Calu3 (cell line): ENCODE measurements at places on chromosomes 5 and 9.
A peak's percentile ranks its signal among the peaks of the same experiment; 100 is the strongest.

DNA sequence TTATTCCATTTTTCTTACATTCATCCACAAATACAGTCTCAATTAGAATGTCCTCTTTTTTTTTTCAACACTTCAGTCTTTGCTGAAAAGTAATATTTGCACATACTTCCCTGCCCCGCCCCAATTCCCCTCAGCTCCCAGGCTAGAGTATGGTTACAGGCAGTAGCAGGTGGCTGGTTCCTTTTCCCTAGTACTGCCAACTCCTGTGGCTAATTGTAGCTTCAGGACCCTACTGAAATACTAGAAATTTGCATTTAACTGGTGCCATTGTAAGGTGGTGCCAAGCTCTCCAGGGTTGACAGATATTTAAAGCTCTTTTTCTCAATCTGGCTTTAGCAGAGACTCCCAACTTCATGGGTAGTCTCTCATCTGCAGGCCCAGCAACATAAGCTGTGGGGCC lies 80.3 kb downstream of the FAM81B start:
- peak; percentile 25 for DNase-seq

DNA sequence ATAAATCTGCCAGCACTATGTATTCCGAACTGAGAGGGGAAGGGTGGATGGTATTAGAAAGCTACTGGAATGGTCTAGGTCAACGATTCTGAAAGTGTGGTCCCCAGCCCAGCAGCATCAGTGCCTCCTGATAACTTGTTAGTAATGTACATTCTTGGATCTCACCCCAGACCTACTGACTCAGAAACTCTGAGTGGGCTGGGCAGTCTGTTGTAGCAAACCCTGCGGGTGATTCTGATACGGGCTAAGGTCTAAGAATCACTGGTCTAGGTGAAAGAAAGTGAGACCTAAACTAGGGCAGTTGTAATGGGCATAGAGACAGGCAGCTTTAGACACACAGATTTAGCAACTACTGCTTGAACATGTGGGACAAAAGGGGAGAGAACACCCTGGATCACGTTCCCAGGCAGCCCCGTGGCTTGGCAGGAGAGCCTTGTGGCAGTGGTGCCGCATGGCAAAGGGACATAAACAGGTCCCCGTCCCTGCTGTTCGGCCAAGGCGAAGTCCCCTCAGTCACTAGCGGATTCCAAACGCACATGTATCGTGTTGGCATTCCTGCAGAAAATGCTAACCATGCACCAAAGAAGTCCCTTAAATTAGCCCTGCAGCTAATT lies 216.3 kb downstream of the TTLL11 start:
- DNase-seq, result no peak

DNA sequence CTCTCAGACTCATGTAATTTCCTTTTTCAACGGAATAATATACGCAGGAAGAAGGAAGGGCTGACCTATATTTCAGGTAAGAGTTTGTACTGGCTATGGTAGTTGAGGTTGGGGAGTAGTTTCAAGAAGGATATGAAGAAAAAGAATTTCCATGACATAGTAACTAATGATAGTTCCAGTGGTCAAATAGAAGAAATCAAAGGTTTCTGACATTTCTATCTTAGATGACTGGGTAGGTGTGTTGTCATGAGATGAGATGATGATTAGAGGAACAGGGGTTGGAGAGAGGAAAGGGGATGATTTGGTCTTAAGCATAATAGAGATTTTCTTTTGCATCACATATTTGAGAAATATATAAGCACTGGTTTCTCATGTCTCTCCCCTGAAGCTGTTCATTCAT lies 166.0 kb downstream of the SPATA31D1 start:
- no peak for DNase-seq

GRCh38 chr5:54628050-54628449 lies 110.5 kb downstream of the SNX18 start:
- DNase-seq, result no peak

DNA sequence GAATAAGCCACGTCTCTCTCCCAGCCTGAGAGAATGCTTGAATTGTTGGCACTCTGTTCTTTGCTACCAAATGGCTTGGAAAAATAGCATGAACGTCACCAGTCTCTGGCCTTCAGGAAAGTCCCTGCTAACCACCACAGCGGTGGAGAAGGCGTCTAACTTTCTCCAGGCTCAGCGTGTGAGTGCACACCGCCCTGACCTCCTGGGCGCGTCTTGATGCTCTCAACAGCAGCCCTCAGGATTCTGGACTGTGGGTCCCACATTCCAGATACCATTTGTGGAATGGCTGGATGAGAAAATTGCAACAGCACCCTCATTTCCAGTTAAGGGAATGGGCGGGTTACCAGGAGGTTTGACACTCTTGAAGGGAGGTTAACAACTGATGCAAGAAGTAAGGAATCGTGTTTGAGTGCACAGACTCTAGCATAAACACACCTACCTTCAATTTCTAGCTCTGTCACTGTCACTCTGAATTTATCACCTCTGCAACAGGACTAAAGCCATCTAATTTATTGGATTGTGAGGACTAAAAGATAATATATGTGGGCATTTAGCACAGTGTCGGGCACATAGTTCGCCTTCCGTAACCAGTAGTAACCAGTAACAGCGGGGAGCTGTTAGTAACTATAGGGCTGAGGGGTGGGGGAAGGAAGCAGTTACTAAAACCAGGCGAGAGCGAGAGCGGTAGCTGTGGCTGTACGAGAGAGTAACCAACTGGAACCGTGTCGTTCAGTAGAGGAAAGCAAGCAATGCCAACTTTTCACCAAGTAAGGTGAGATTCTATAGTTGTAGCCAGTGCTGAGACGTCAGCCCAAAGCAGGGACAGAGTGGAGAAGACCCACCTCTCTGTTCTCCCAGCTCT lies 807 bp upstream of the PLGRKT start:
- DNase-seq, result no peak

- no peak for DNase-seq
Measured at GRCh38 chr9:35073279-35073612, 821 bp upstream of the VCP start.

- DNase-seq, result no peak
Measured at GRCh38 chr5:132489871-132490483, 596 bp downstream of the IRF1 start.

DNA sequence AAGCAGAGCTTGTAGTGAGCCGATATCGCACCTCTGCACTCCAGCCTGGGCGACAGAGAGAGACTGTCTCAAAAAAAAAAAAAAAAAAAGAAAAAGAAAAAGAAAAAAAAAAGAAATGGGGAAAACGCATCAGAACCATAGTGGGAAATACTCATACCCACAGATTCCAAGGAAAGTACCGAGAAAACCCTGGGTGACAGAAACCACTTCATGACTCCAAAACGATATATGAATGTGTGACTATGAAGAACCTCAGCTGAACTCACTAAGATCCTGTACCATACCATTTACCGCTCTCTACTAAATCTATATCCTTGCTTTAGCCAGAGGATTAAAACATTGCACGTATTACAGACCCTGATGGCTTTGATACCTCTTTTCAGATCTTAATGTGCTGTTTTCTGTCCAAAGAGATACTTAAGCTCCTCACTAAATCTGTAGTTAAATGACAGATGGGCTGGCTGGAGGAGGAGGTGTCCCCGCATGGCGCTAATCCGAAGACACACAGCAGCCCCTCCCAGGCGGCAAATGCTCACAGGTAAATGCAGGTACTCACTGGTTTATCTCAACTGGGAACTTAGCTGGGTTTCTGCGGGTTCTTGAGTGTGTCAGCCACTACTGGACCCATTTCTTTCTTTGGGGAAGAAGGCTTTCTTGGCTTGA lies 2.8 kb downstream of the LPCAT1 start:
- no peak for DNase-seq

DNA sequence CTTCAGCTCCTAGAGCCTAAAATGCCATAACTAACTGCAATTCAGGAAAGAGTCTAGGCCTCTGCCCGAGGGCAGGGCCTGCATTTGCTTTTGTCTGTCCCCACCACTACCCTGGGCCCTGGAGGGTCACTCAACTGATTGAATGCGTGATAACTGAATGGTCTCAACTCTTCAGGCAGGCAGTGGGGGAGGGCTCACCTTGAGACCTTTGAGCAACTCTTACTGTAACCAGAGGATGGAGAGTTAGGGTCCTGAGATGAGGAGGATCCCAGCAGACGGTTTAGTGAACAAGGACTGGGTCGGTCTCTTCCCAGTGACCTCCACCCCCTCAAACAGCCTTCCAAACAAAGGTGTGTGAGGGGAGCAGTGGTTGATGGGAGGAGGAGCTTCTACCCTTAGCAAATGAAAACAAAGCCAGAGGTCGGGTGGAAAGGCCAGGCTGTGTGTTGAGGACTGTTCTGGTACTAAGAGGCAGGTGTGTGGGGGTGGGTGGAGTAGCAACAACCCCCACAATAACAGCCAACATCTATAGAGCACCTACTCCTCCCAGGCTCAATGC lies 59.4 kb downstream of the CXXC5 start:
- no peak for DNase-seq

DNA sequence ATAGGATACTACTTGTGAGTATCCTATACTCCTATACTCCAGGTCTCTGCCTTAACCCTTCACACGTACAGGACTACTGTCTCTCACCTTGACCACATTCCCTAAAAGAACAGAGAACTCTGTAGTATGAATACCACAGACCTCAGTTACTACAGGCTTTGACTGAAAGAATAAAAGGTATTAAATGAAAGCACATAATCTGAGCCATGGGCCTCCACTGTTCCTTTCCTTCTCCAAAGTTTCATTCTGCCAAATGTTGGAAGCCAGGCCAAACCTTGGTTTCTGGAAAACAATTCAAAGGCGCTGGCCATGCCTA lies 191.5 kb downstream of the TSSK1B start:
- DNase-seq, result no peak

GRCh38 chr5:124887223-124887622 lies 140.8 kb upstream of the ZNF608 start:
- DNase-seq, result no peak

GRCh38 chr5:23930985-23931384 lies 423.6 kb downstream of the PRDM9 start:
- DNase-seq, result no peak

DNA sequence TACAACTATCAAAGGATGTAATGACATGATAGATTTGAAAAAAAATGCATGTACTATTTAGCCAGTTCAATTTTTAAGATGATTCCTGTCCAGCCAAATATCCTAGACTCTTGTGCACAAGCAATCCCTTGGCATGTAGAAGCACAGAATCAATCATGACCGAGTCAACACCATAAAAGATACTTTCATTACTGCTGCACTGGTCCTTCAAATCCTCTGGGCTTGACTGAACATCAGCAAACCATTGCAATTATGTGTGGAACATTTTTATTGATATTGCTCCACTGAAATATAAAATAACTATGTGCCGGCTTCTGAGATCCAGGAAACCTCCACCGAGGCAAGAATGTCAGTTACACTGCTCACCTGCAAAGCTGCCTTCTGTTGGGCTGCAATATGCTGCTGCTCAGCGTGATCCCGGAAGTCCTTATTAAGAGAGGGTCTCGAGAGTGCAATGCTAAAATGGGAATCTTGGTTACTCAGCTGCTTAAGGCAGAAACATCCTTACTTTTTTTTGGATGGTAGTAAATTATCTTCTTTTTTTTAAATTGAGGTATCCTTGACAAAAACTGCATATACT lies 28.7 kb downstream of the INIP start:
- DNase-seq, result no peak

DNA sequence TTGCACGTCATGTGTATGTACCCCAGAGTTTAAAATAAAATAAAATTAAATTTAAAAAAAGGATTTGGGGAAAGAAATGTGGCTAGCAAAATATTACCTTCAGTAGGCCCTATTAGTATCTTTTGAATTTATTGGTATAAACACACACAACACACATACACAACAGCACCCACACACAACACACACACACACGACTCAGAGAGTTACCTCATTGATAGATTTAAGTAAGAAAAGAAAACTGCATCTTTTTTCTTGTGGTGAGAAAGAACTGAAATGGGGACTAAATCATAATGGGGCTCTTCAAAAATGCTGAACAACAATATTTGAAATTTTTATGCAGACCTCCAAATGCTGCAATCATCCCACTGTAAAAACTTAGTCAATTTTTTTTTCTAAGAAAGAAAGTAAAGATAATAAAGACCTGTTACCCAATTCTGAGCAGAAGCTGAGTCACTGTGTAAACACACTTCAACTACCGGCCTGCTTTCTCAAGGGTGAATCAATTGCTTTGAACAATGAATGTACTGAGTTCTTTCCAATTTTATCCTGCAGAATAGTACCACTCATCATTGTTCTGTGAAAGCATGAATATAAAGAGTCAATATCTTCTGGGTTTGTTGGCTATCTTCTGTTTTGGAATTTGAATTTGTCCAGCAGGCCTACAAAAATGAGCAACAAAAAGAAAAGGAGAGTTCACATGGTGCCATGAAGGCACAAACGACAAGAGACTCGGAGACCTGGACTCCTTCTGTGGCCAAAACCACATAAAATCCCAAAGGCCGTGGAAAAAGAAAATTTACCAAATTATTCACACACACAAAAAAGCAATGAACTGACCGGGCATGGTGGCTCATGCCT lies 57.9 kb upstream of the CCNG1 start:
- peak; percentile 54 for DNase-seq

GRCh38 chr5:114953565-114953964 lies 216.1 kb downstream of the TRIM36 start:
- DNase-seq, result no peak

DNA sequence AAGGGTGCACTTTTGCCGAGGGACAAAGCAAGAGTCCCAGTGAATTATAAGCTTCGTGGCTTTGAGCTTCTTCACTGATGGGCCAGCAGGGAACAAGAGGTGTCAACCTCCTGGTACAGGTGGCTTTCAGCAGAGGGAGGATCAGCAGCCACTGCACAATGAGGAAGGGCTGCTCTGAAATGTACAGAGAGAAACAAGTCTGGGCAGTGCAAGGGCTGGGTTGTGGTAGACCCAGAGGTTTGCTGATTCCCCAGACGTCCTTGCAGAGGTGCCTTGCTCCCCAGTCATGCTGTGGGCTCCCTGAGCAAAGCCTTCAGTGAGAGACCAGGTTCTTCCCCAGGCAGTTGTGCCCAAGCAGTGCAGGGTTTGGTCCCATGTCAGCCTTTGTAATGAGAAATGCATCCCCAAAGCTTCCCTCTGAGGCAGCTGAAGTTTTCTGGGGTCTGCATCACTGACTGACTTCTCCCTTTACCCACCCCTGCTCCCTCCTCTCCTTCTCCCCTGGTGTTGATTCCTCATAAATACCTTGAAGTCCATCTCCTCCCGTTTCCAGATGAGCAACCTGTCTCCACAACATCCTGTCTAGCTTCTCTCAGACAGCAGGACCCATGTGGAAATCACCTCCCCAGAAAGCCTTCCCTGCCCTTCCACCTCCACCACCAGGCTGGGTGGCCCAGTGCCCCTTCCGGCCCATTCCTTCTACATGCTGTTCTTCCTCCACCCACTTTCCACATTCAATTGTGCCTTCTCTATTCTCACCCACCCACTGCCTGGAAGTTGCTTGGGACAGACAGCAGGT lies 599.6 kb upstream of the ADAMTS16 start:
- no peak for DNase-seq

GRCh38 chr5:135457424-135458071 lies 5.4 kb upstream of the TIFAB start:
- peak; percentile 82 for DNase-seq

- peak; percentile 69 for DNase-seq
Measured at GRCh38 chr5:83718195-83718825, 2.3 kb downstream of the HAPLN1 start.
